K562 (cell line): ENCODE measurements at places on chromosomes 16 and 17. TPM values are rescaled to one million over a fixed set of nuclear protein-coding genes. Genes with fewer than 3 reads are reported as not detected.

ADAM11 gene
- total RNA-seq, result 0.18 and 0.31 TPM in 2 replicates

- DNase-seq, result no peak
- H3K27ac ChIP-seq, result no peak overlapping the region
- no peaks in the 10 kb centered on the region for H3K4me1 ChIP-seq
- H3K4me3 ChIP-seq, result no peak overlapping the region
Measured at GRCh38 chr16:55048745-55049144, 118.1 kb downstream of the IRX5 start.

SLC35G6 gene
- not detected in 2 replicates for total RNA-seq

DNA sequence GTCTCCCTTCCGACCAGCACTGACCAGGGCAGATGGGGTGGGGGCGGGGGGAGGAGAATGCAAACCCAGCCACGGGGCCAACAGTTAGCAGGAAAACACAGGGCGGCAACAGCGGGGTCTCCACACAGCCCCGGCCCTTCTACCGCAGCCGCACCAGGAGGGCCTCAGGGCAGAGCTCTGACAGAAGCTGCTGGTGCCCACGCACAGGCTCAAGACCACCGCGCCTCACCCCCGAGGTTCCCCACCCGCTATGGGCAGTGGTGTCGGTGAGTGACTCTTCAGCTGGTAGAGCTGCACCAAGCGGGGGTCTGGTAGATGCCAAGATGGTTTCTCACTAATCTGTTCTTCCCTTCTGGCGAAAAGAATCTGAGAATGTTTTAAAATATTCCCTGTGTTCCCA is 16.1 kb downstream of the HAGH start:
- no peak overlapping the region for H3K4me3 ChIP-seq
- H3K27me3 ChIP-seq, result no peaks in the 10 kb centered on the region
- peaks cover 20% of the 10 kb centered on the region for H3K4me1 ChIP-seq
- DNase-seq, result no peak
- peaks cover 3% of the 10 kb centered on the region; the same call in 1 of the 3 replicates for H3K36me3 ChIP-seq

- no peak for DNase-seq
- peaks cover 6% of the 10 kb centered on the region for H3K27me3 ChIP-seq
- no peaks in the 10 kb centered on the region for H3K36me3 ChIP-seq
Measured at GRCh38 chr16:24701521-24701951, 27.9 kb upstream of the TNRC6A start.

LIMD2 gene
- 8.7 and 11.2 TPM in 2 replicates for total RNA-seq

DNA sequence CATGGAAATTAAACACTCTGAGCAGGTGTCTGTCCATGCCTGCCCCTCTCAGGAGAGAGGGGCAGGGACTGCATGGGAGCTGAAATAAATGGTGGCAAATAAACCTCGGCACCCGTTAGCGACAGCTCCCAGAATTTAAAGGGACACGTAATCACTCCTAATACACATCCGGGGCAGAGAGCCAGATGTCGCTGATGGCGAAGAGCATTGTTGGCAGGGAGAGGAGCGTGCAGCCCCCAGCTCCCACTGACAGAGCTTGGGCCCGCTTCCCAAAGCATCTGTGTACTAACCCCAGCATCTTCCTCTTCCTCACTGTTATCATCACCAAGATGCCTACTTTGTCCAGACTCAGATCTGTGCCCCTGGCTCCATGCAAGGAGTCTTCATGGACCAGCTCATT is 85.8 kb downstream of the IRX5 start:
- no peak for DNase-seq
- H3K36me3 ChIP-seq, result no peaks in the 10 kb centered on the region
- no peaks in the 10 kb centered on the region for H3K27me3 ChIP-seq
- no peak overlapping the region for H3K4me3 ChIP-seq
- H3K4me1 ChIP-seq, result peaks cover 4% of the 10 kb centered on the region; the same call in 1 of the 2 replicates

OR2C1 gene
- total RNA-seq, result not detected in 2 replicates

- H3K27me3 ChIP-seq, result no peaks in the 10 kb centered on the region
- DNase-seq, result no peak
- H3K4me3 ChIP-seq, result peak overlapping the region; percentile 55
- peak overlapping the region; percentile 74 for H3K27ac ChIP-seq
Measured at GRCh38 chr17:1648173-1648962, 1.3 kb downstream of the RILP start.

- H3K36me3 ChIP-seq, result no peaks in the 10 kb centered on the region
- no peak for DNase-seq
- no peak overlapping the region for H3K4me3 ChIP-seq
- H3K27ac ChIP-seq, result no peak overlapping the region
- H3K27me3 ChIP-seq, result no peaks in the 10 kb centered on the region
Measured at GRCh38 chr16:62353355-62353754, 317.1 kb upstream of the CDH8 start.

DNA sequence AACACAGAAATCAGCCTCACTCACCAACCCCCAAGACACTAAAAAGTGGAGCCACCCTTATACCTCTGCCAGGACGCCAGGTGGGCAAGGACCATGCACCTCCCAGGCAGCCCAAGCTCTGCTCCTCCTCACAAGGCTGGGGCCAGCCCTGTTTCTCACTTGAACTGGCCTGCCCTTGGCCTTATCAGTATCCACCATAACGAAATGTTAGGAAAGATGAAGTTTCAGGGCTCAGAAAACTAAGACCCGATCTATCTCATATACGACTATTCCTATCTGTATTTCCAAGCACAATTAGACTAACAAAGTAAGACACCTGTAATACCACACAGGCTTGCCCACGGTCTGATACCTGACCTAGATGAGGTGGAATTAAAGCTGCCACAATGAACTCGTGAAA is 6.9 kb downstream of the FBXO31 start:
- peak overlapping the region; percentile 45 for H3K27ac ChIP-seq
- no peak overlapping the region for H3K4me3 ChIP-seq
- H3K4me1 ChIP-seq, result peaks cover 28% of the 10 kb centered on the region
- H3K27me3 ChIP-seq, result no peaks in the 10 kb centered on the region
- peaks cover 31% of the 10 kb centered on the region; the same call in 2 of the 3 replicates for H3K36me3 ChIP-seq

DNA sequence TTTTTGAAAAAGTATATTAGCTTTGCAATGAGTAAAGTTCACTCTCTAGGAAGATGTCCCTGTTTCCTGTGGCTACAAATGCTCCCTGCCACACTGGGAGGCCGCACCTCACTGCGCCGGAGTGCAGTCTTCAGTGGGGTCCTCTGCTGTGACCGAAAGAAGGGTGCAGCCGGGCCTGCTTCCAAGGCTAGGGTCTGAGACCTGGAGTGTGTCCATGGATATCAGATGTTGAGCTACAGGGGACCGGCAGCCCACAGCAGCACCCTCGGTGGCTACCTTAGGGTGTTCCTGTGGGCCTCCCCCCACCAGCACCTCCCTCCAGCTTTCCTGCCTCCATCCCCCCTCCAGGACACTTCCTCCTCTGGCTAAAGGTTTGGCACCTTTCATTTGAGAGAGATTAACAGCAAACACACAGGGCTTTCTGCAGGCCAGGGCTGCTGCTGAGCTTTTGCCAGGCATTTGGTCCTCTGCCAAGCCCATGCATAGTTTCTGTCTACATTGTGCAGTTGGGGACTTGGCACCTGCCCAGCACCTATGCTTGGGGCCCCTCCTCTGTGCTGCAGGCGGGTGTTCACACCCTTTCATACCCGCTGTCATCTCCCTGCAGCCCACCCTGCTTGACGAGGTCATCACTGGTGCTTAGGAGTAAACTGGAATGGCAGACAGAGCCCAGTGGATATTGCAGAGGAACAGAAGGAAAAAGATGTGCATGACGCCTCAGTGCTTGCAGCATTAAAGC is 33.8 kb upstream of the CRISPLD2 start:
- peaks cover 8% of the 10 kb centered on the region; the same call in 1 of the 2 replicates for H3K4me1 ChIP-seq
- no peak overlapping the region for H3K4me3 ChIP-seq
- no peak overlapping the region for H3K27ac ChIP-seq
- peaks cover 12% of the 10 kb centered on the region; the same call in 1 of the 2 replicates for H3K27me3 ChIP-seq
- H3K36me3 ChIP-seq, result no peaks in the 10 kb centered on the region
- no peak for DNase-seq

SEC14L5 gene
- total RNA-seq, result 0.22 TPM in 1 of 2 replicates, not detected in the other

DNA sequence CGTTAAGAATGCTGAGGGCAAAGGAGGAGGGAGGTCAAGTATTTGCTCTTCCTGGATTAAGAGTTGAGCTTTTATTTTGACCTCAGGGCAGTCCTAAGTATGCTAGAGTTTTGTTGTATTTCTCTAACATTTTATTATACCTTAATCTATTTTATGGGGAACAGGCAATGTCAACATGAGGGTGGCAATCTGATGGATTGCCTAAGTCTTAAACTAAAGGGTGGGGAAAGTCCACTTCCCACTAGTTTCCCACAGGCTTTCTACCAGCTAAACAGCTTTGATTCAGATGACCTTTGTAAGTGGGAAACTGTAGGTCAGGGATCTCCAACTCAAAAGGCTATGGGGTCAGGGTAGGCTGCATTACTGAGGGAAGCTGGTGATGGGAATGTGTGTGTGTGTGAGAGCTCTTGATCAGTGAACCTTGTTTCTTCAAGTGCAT is 24.9 kb downstream of the HSD17B2 start:
- H3K36me3 ChIP-seq, result no peaks in the 10 kb centered on the region
- no peaks in the 10 kb centered on the region for H3K4me1 ChIP-seq
- H3K27ac ChIP-seq, result no peak overlapping the region
- no peak overlapping the region for H3K4me3 ChIP-seq

- no peak overlapping the region for H3K27ac ChIP-seq
- no peak overlapping the region for H3K4me3 ChIP-seq
- peaks cover 2% of the 10 kb centered on the region; the same call in 2 of the 3 replicates for H3K27me3 ChIP-seq
- no peaks in the 10 kb centered on the region for H3K4me1 ChIP-seq
- peak; percentile 28 for DNase-seq
Measured at GRCh38 chr17:79203016-79203415, 128.4 kb downstream of the ENGASE start.

GRCh38 chr16:52816993-52817392 is 235.7 kb downstream of the CHD9NB start:
- DNase-seq, result no peak
- no peaks in the 10 kb centered on the region for H3K27me3 ChIP-seq
- H3K27ac ChIP-seq, result no peak overlapping the region
- no peaks in the 10 kb centered on the region for H3K36me3 ChIP-seq
- H3K4me1 ChIP-seq, result no peaks in the 10 kb centered on the region

DNA sequence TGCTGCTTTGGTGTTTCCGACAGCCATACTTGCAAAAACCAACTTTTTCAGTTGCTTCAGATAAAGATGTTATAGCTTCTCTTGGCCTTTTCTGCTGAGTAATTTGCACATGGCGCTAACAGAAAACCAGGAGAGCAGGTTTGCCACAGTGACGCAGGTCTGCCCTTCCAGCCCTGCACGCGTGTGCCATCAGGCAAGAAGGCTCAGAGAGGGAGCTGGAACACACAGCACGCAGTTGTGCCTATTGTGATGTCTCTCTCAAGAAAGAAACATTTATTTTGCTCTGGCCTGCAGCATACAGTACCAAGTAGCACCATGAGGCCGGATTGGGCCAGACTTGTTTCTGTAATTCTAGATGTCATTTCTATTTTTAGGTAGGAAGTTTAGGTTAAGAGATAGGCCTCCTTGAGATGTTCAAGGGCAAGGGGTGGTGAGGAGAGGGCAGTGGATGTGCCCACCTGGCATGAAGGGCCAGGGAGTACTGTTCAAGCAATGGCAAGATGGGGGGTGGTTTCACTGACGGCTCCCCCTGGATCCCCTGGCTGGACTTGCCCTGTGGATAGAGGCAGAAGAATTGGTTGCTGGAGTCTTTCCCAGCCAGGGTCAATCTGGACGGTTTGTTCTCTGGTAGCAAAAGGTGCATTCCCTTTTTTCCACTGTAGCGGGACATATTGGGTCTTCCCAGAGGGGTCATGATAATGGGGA is 1.9 kb downstream of the CBX2 start:
- H3K27ac ChIP-seq, result no peak overlapping the region
- H3K27me3 ChIP-seq, result no peaks in the 10 kb centered on the region
- H3K36me3 ChIP-seq, result peaks cover 52% of the 10 kb centered on the region
- DNase-seq, result no peak
- H3K4me3 ChIP-seq, result no peak overlapping the region

DNA sequence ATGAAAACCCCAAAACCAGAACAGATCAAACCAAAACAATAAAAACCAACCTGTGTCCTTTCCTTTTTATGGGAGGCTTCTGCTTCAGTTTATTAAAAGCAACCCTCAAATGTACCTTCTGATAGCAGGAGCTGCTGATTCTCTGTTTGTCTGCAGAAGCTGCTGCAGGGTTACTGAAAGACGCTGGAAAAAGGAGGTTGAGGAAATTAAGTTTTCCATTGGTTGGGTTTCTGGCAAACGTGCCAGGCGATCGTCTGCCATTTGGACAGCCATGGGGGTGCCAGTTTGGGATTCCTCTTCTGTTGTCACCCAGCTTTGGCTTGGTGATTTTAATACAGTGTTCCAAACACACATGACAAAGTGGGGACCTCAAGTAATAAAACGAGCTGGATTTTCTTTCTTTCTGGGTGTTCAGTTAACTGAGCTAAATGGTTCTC is 185.4 kb upstream of the ZFHX3 start:
- peaks cover 27% of the 10 kb centered on the region for H3K27me3 ChIP-seq
- no peak overlapping the region for H3K4me3 ChIP-seq
- no peaks in the 10 kb centered on the region for H3K36me3 ChIP-seq
- H3K4me1 ChIP-seq, result no peaks in the 10 kb centered on the region
- H3K27ac ChIP-seq, result no peak overlapping the region

GRCh38 chr17:75734674-75735294 is 13.5 kb downstream of the ITGB4 start:
- DNase-seq, result no peak
- no peaks in the 10 kb centered on the region; the same call in 2 of the 3 replicates for H3K27me3 ChIP-seq
- no peaks in the 10 kb centered on the region for H3K36me3 ChIP-seq

SMTNL2 gene
- total RNA-seq, result not detected in 2 replicates

- H3K27me3 ChIP-seq, result peaks cover 49% of the 10 kb centered on the region
- no peaks in the 10 kb centered on the region for H3K4me1 ChIP-seq
- no peak overlapping the region for H3K27ac ChIP-seq
- DNase-seq, result no peak
- H3K36me3 ChIP-seq, result no peaks in the 10 kb centered on the region
- H3K4me3 ChIP-seq, result no peak overlapping the region
Measured at GRCh38 chr17:78486946-78487680, 90.1 kb downstream of the DNAH17 start.

GRCh38 chr17:37045351-37045922 is 96.7 kb downstream of the AATF start:
- H3K36me3 ChIP-seq, result peaks cover 32% of the 10 kb centered on the region; the same call in 2 of the 3 replicates
- DNase-seq, result no peak
- H3K27ac ChIP-seq, result no peak overlapping the region

TEKT5 gene
- total RNA-seq, result not detected in 2 replicates

- no peaks in the 10 kb centered on the region for H3K27me3 ChIP-seq
- no peak for DNase-seq
- H3K27ac ChIP-seq, result no peak overlapping the region
- no peak overlapping the region for H3K4me3 ChIP-seq
- H3K4me1 ChIP-seq, result no peaks in the 10 kb centered on the region
- H3K36me3 ChIP-seq, result no peaks in the 10 kb centered on the region
Measured at GRCh38 chr17:6061290-6061689, 8.9 kb upstream of the WSCD1 start.

DNA sequence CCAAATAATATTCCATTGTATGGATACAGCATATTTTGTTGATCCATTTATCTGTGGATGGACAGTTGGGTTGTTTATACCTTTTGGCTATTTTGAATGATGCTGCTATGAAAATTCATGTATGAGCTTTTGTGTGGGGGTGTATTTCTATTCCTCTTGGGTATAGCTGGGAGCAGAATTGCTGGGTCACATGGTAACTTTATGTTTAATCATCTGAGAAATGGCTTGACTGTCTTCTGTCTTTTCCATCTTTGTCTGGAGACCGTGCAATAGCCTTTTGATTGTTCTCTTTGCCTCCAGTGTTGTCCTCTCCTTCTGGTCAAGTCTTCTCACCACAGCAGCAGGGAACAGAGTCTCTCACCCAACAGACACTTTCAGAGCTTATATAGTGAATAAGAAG is 20.5 kb upstream of the MAF start:
- H3K4me3 ChIP-seq, result no peak overlapping the region
- H3K27ac ChIP-seq, result no peak overlapping the region
- H3K27me3 ChIP-seq, result peaks cover 16% of the 10 kb centered on the region
- no peak for DNase-seq
- H3K4me1 ChIP-seq, result no peaks in the 10 kb centered on the region
- H3K36me3 ChIP-seq, result no peaks in the 10 kb centered on the region
